ENCODE measurements at places on chromosomes 1 and 21.

- no peak for DNase-seq
These were observed 46.0 kb downstream of the DIP2A start for GRCh38 chr21:46504666-46505065.

DNA sequence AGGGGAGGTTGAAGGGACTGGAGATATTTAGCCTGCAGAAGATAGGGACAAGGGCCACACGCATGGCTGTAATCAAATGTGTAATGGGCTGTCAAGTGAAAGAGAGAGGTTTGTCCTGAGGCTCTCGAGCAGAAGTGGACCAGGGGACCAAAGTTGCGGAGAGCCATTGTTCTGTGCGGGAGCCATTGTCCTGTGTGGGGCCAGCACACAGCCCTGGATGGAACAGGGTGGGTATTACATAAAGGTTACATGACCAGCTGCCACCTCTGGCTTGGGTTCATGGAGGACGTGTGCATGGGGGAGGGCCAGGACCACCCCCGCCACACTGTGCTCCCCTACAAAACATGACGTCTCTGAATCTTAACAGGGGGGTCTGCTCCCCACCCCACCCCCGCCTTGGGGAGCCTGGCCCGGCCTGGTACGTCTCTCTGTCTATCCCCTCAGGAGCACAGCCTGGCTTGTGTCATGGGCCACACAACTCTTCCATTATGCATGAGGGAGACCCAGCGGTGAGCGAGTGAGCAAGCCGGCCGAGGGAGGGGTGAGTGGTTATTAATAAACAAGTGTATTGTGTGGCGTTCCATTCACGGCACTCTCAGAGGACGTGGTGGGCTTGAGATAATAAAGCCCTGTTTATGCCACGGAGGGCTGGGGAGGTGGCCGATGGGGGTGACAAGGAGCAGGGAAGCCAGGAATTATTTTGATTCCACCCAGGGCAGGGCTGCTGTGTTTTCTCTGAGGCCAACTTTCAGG, at the start of gene NFASC:
NFASC (plus strand) TSS at position 703 of the 753 bp plus-strand sequence. CDS start 73,454 bp downstream, outside the sequence.
- no peak for DNase-seq

GRCh38 chr1:5481889-5482288, 510.3 kb downstream of the NPHP4 start:
- peak; percentile 70 for DNase-seq

DNA sequence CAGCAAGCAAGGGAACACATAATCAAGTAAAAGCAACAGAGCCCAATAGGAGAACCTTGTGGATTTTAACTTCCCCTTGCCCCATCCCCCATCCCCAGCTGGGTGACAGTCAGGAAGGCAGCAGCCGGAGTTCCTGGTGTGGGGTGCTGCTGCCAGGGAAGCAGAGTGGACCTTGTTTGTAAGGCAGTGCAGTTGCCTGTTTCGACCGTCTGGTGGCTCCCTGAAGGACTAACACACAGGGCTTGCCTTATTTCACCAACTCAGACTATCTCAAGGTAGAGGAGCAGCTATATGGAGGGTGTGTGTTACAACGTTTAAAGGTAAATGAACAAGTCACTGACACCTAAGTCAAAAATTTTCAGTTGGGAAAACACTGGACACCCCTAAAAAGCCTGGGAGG, 6.6 kb downstream of the KRTAP10-8 start:
- no peak for DNase-seq

DNA sequence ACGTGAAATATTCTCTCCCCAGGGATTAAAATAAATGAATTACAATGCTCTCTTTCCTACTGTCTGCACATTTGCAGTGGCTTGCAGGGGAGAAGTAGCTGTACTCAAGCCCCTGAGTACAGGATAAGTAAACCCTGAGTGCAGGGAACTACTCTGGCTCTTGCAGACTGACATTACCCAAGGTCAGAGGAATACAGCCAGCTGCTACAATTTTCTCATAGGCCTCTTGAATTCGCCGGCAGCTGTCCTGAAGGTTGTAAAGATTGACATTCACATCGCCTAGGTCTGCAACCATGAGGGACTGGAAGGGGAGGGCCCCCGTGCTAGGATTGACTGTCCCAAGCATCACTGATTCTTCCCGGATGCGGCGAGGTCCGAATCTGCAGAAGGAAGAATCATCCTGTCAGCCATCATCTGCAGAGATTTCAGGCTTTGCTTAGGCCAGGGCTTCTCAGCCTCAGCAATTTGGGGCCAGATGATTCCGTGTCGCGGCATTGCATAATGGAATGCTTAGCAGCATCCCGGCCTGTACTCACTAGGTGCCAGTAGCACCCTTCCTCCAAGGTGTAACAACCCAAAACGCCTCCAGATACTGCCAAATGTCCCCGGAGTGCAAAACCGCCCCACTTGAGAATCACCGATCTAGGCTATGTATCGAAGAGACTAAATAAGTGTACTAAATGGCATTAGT, 1.7 kb downstream of the AGMAT start:
- DNase-seq = no peak

DNA sequence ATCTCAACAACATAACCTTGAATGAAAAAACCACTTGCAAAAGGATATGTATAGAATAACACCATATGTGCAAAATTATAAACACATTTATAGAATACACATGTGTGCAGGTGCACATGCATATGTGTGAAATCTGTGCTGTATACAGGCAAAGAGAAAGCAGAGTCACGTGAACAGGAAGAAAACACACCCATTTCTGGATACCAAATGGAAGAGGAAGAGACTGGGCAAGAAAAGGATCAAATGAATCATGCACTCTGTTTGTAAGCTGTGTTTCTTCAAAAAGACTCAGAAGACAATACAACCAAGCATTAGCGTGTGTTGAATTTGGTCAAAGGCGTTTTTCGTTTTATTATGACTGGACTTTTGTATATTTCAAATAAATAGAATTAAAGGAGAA, 111.3 kb upstream of the ERG start:
- no peak for DNase-seq

DNA sequence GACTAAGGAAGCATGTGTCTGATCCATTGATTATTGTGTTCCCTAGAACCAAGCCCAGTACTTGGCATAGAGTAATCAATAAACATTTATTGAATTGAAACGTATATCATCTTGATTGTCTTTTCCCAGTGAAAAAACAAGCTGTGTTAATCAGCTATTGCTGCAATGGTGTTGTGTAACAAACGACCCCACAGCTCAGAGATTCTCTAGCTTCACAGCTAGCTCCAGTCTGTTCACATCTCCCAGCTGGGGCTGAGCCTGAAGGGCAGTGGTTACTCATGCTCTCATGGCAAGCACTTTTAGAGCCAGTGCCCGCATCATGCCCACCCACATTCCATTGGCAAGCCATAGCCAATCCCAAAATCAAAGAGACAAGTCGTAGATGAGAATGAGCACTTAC, 237.4 kb upstream of the RAB4A start:
- no peak for DNase-seq

- no peak for DNase-seq
These were observed 1.3 kb upstream of the LMOD1 start for GRCh38 chr1:201947697-201948008.

DNA sequence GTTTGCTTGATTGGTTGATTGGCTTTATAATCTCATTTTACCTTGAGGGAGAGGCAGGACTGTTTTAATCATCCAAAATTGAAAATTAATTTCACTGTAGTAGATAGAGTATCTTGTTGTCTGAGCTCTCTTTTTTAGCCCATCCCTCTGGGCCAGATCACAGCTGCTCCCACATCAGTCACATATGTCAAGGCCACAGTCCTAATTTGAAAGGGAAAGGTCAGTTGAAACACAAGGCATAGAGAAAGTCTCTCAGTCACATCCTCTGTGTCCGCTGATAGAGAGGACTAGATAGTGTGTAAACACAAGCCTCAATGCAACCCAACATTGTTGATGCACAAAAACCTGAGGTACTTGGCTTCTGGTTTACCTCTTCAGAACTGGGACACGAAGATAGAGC, 6.8 kb downstream of the C1orf74 start:
- no peak for DNase-seq

GRCh38 chr1:175116903-175117302, 49.3 kb downstream of the TNN start:
- no peak for DNase-seq

GRCh38 chr21:26674323-26674722, 101.2 kb upstream of the CYYR1 start:
- DNase-seq = no peak

DNA sequence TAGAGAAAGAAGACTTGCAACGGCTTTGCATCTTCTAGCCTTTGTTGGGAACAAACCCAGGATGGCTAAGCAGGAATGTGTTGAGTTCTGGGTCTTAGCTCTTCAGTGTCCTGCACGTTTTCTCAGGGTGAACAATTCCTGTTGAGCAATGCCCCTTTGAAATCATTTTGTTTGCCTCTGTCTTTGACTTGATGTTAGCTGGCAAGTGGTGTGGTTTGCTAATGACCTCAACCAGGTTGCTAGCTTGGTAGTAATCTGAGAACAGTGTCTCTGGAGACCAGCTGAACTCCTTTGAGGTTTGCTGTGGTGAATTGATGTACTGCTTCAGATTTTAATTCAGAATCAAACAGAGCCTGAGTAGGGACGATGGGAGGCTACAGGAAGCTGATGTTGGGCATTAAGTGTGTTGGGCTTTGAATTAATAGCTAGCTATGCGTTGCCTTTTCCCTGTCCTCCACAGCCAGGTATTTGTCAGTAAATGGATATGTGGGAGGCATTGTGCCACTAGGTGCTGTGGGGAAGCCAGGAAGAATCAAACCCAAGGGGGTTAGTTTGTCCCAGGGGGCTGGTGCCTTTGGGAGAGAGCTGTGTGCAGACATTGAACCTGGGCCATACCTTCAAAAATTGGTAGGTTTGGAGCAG, 23.3 kb upstream of the SRSF10 start:
- DNase-seq = no peak

GRCh38 chr1:150568594-150568966, 10.8 kb downstream of the MCL1 start:
- DNase-seq = no peak

DNA sequence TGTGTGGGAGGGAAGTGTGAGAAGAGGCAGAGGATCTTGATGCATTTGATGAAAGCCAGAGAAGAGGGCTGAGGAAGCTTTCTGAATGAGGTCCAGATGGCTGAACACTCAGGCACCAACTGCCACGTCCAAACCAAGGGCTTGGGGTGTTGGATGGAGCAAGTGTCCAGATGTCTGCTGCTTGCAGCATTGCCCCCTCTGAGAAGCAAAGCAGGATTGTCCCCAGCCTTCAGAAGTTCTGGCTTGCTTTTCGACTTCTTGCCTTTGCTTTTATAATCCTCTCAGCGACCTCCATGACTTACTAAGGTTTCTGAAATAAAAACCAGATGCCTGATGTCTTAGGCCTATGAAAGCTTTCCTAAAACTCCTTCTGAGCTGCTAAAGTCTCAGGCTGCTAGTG, 182.5 kb downstream of the HUNK start:
- DNase-seq = no peak

DNA sequence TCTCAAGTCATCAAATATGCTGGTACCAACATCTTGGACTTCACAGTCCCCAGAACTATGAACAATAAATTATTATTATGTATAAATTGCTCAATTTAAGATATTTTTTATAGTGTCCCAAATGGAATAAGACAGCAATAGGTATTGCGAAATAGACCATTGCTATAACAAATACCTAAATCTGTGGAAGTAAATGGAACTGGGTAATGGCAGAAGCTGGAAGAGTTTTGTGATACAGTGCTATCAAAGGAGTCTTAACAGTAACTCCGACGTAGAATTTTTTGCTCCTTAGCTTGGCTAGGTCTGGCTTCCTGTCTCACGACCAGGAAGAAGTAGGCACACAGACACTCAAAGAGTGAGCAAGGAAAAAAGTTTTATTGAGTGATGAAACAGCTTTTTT, 1791.5 kb downstream of the PLA2G4A start:
- DNase-seq = no peak

GRCh38 chr1:178947677-178947981, 76.8 kb upstream of the ANGPTL1 start:
- DNase-seq = no peak

DNA sequence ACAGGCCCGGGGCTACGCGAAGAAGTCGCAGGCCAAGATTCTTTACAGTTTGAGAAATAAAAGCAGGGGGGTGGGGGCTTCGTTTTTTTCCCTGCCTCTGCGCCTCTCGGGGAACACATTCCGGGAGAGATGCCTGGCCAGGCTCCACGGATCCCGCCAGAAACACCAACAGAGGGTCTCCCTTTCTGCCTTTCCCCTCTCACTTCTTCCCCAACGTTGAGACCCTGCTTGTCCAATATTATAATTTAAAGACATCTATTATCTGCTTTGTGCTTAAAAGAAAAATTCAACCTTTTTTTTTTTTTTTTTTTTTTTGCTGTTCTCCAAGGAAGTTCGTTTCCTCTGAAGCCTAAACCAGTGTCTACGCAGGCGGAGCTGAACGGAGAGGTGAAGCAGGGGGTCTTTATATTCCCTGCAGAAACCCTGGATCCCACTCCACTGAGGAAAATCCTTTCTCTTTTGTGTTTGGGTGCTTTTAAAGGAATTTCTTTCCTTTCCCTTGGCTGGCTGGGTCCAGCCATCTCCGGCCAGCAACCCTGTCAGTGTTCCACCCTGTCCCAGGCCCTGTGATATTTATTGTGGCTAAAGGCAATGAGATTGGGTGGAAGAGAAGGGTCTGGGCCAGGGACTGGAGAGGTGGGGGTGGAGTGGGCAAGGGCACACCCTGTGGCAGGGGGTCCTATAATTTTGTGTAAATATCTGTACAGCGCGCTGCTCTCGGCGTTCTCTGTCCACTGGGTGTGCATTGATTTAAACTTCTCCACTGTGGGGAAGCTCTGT, 2.2 kb downstream of the FOXD2 start:
- no peak for DNase-seq

DNA sequence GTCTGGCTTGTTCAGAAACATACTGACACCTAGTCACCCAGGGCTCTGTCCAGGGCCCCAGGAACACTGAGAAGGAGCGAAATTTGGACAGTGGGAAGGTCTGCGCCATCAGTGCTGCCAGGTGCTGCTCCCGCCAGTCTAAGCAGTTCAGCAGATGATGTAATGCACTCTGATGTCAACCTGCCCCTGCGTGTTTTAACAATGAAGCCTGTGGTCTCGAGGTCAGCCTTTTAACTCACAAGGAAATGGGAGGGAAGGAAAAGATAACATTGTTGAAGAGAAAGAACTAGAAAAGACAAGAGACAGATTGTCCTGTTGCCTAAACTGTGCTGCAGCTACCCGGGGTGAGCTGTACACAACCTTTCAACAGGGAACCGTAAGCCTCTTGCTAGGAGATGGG, 126.6 kb upstream of the IFFO2 start:
- DNase-seq = no peak

DNA sequence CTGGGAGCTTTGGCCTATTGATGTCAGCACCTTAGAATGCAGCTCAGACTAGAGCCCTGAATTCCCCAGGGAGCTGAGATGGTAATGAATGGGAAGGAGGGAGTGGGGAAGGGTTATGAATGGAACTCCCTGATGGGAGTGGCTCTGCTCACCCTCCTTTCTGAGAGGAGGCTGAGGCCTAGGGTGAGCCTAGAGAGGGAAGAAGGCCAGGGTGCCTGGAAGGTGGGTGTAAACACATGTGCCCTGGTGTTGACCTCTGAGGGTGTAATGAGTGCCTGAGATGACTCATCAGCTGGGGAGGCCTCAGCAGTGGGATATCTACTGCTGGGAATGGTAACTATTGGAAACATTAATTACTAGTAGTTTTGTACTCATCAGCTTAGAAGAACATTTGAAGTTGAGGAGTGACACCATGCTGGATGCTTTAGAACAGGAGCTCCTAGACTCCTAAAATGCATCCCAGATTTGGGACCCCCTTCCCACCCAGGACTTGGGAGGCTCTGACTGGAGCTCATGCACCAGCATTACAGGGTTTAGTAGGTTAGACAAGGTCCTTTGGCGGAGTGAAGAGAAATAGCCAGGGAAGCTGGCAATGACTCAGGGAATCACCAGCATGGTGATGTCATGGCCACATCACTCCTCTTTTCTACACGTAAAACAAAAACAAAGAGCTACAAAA, 16.0 kb upstream of the PIGV start:
- DNase-seq = no peak

GRCh38 chr1:185156288-185156853, 382 bp downstream of the TRMT1L start:
- DNase-seq = no peak

All from CD8-positive, alpha-beta T cell (primary cell).